ENCODE measurements at places on chromosomes 5 and 9.

DNA sequence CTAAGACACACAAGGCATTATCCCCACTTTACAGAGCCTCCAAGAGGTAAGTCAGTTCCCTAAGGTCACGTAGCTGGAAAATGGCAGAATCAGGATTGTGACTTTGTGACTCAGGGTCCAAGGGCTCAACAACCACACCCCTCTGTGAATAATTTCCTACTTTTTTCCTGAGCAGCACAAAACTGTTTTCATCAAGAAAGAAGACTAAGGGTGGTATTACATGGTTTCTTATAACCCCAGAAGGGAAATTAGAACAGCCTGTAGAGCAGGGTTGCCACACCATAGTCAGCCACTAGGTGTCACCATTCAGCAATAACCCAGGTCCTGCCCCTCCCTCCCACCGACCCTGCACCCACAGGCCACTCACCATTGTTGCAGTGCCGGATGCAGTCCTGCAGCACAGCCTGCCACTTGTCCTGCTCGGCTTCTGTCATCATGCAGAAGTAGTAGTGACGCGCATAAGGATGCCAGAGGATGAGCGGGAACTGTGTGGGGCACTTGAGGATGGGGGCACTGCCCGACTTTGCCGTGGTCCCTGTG, 72.1 kb downstream of the LRSAM1 start:
- no peak for DNase-seq

GRCh38 chr5:32308946-32309345, 3.8 kb downstream of the MTMR12 start:
- no peak for DNase-seq

- DNase-seq = no peak
These were observed 522.7 kb downstream of the NR2F1-AS1 start for GRCh38 chr5:93058309-93058708.

DNA sequence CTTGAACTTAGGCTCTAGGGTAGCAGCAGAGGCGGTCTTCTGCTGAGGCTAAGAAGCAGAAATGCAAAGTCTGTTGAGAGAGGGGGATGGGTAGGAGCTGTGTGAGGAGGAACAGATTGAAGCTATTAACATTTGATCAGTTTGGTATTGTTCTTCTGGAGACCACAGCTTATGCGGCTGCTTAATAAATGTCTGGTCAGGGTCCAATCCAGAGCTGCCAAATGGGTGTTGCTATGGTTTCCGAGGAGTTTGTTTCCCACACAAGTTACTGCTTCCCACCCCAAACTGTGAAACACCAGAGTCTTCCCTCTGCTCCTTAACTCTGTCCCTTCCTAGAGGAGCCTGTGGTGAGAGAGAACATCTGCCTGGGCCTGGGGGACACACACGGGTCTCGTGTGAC, 142.2 kb upstream of the KLF4 start:
- DNase-seq = no peak

DNA sequence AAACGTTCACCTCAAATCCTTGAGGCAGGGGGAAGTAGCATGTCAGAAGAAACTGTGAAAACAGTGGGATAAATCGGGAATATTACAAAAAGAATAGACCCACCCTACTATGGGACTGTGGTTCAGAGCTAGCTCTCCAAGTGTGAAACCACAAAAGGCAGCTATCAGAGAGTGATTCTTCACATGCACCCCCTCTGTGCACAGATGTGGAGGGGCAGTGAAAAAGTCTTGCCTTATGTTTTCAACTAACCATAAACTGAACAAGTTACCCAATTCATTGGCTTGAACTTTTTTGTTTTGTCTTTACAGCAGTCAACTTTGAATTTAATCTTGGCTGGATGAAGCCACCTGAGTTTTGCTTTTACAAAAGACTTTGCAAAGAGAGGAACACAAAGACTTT, 98.8 kb upstream of the NR4A3 start:
- DNase-seq = no peak

DNA sequence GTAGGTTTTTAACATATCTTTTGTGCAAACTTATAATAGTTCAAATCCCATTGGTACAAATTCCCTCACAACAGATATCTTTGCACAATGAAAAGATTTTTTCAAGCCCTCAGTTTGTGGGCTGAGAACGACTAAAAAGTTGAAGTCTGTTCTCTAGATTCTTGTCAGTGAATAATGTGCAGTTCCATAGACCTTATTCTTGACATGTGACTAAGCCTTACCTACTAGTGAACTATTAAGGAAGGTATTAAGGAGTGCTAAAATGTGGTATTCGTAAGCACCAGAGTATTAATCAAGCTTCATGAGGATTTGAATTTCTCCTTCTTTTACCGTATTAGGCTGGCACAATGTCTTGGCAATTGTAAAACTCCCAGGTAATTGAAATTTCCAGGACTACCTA, 205.6 kb upstream of the DMRTA1 start:
- no peak for DNase-seq

DNA sequence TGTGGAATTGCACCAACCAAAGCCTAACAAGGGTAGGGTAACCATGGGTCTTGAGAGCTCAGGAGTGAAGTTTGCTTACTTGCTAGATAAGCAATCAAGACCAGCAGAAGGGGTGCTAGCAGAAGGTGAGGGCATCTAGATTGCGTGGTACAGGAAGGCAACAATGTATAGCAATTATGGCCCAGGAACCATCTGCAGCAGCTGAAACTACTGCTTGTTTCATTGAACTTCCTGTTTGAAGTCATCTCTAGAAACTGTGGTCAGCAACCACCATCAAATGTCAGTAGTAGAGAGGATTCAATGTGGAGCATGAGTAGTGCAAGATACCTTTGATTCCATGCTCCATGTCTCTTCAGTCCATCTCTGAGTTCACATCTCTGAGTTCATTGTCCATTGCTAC, 462.1 kb upstream of the GRAMD2B start:
- DNase-seq = no peak

DNA sequence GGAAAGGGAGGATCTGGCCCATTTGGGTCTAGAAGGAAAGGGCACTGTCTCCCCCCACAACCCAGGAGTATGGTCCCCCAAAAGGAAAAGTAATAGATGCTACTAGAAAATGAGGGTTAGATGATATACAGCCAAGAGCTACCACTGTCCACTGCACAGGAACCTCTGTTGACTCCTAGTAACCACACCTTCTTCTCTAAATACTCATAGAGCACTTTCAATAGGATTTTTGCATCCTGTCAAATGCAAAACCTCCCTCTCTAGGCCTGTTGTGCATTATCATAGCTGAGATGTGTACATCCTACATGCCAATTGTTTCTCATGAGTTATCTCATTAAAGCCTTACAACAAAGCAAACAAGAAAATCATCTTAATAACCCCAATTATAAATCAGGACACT, 66.8 kb downstream of the THBS4 start:
- DNase-seq = no peak

Data from central memory CD8-positive, alpha-beta T cell (primary cell).